ENCODE measurements at places on chromosomes 5 and 9.

GRCh38 chr9:16221366-16221765 is 649.1 kb downstream of the BNC2 start:
- DNase-seq = peak; percentile 18

DNA sequence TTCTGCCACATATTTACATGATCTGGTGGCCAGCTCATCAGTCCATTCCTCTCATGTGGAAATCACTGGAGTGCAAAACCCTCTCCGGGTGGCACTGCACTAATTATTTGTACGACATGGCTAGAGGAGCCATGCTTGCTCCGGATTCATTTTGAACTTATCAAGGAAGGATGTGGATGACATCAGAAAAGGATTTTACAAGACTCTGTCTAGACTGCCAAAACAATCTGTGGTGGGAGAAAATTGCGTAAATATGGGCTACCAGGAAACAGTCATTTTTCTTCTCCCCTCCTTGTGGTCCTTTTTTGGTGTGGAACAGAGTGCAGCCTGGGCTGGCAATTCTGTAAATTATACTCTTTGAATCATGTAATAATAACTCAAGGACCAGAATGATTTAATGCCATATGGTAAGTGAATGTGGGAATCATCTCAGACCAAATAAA is 123.4 kb upstream of the IFNE start:
- DNase-seq = no peak

DNA sequence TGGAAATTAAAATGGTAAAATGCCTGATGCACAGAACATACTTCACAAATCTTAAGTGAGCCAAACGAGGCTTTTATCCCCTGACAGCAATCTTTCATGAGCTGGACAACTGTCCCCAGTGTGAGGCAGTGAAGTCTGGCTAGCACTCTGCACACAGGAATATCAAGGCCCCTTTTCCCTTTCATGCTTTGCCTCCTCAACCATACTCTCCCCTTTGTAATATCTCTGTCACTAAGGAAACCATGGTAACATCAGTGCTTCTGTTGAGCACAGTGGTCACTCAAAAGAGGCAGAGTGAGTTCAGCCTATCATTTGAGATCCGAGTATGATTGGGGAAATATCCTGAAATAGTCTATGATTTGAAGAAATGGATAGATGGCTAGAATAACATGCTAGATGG is 318.3 kb downstream of the ENC1 start:
- peak; percentile 46 for DNase-seq

GRCh38 chr5:150243590-150243989 is 46.0 kb downstream of the CAMK2A start:
- DNase-seq = no peak

GRCh38 chr5:54860321-54860720 is 125.1 kb downstream of the ESM1 start:
- no peak for DNase-seq

DNA sequence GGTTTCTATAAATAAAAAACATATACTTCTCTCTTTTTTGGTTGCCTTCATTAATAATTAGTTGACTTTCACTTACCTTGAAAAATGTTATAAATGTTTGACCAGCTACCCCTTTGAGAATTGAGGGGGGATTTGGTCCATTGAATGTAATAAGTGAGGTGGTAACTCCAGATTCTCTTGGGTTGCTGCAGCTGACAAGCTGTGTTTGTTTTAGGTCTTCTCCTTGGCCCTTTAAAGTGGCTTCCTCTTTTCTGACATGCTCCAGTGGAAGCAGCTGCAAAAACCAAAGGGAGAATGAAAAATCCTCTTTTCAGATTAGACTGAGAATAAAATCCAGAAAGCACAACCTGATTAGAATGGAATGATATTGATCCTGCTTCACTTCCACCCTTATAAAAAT is 410.5 kb downstream of the TMEM38B start:
- no peak for DNase-seq

DNA sequence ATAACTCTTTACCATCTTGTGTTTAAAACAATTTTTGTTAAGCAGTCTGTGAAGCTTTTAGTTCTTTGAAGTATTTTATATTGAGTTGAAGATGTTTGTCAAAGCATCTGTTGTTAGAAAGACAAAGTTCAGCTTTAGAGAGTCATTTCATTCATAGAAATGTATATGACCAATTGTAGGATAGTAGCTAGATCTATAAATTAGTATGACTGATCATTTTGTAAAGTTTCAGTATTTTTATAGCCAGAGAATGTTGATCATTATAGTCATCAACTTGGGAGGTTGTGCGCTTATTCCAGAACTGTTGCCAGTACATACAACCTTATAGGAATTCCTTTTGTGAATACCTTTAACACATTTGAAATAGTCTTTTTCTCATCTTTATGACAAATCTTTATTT is 5.2 kb downstream of the NIPBL start:
- DNase-seq = no peak

DNA sequence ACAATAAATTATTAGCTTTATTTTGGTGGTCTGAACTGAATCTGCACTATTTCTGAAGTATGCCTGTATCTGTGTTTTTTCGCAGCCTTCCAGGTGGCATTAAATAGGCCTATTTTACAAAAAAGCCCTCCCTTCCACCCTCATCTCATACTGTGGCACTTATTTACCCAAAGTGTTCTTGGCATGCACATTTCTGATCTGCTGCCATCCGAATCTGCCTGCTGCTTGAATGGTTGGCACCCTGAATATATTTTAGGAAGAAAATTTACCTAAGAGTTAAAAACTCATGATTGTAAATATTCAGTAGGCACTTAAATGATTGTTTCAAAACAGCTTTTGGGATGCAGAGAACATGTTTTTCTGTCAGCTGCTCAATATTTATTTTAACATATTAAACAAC is 150.1 kb downstream of the SLC28A3 start:
- no peak for DNase-seq

DNA sequence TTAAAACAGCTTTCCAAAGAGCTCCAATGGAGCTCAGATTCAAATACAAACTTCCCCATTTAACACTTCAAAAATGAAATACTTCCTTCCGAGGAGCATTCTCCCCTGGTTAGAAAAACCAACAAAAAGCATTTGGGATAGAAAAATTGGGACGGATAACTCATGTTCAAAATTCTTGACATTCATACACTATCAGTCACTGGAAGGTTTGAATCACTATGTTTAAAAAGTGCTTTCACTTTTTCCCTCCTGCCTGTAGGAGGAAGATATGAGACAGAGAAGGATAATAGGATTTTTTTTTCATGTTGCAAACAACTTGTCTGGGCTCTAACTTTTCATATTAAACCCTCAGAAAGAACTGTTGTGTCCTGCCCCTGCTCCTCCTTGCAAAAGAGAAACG is 412.0 kb downstream of the ACTL7B start:
- DNase-seq = peak; percentile 23

- no peak for DNase-seq
Measured at GRCh38 chr5:59236448-59236847, 653.6 kb downstream of the RAB3C start.

- no peak for DNase-seq
Measured at GRCh38 chr5:42950116-42950455, 90.0 kb downstream of the ANXA2R start.

GRCh38 chr5:178282391-178282790 is 49.8 kb upstream of the PHYKPL start:
- DNase-seq = no peak

- peak; percentile 60 for DNase-seq
Measured at GRCh38 chr9:133609311-133610098, at the start of gene FAM163B. FAM163B (minus strand) TSS chr9:133609389; CDS start chr9:133580223, 29,166 bp downstream.

DNA sequence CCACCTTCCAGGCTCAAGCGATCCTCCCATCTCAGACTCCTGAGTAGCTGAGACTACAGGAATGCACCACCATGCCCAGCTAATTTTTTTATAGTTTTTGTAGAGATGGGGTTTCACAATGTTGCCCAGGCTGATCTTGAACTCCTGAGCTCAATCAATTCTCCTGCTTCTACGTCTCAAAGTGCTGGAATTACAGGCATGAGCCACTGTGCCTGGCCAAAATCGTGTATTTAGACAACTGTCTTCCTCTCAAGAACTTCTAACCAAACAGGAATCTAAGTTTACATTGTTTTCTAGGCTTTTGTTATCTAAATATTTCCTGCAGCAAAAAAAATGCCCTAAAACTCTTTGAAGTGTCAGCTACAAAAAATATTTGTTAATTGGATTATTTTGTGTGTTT is 78.8 kb downstream of the NLN start:
- DNase-seq = no peak

DNA sequence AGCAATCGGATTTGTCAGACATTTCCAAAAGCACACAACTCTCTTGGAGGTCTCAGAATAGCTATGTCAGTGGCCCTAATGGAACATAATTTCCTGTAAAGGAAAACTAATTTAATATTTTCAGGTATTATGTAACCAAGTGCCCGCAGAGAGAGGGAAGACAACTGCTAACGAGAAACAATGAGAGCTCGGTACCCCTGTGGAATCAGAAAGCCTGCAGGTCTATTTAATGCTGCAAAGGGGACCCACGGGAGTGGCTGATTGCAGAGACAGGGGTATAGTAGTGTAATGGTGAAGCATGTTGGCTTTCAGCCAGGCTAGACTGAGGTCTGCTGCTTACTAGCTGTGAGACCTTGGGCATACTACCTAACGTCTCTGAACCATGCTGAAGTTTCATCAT is 508.1 kb upstream of the BRINP1 start:
- DNase-seq = peak; percentile 85

GRCh38 chr9:111187376-111187775 is 142.6 kb downstream of the OR2K2 start:
- DNase-seq = no peak

DNA sequence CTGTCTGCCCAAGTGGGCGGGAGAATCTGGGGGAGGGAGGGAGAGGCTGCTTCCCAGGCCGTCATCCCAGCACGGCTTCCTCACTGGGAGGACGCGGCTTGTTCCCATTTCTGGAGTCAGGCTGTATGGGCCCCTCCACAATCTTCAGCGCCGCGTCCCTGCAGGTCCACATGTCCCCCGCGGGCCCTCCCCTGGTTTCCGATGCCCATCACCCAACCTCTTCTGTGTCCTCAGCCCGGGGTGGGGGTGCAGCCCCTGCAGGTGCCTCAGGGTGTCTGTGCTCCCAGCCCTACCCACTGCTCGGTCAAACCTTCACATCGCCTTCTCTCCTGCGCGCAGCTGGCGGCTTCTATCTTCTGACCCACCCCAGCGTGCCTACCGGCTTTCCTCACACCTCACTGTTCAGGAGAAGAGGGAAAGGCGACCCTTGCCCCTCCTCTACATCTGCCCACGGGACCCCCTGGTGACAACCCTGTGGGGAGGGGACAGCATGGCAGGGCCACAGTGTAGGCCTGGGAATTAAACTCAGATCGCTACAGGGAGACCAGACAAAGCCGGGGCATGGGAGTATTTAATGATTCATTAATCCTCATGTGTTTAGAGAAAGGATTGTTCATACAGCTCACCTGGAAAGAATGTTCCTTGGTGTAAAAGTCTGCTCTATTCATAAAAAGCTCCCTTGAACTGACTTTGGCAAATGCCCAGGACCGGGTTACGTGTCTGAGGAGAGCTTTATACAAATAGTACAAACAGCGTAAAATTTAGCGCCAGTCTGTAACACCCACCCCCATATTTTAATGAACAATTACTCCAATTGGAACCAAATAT is 145.1 kb downstream of the IRX1 start:
- no peak for DNase-seq

- DNase-seq = no peak
Measured at GRCh38 chr5:18749763-18750162, 1115.5 kb downstream of the TAF11L14 start.

DNA sequence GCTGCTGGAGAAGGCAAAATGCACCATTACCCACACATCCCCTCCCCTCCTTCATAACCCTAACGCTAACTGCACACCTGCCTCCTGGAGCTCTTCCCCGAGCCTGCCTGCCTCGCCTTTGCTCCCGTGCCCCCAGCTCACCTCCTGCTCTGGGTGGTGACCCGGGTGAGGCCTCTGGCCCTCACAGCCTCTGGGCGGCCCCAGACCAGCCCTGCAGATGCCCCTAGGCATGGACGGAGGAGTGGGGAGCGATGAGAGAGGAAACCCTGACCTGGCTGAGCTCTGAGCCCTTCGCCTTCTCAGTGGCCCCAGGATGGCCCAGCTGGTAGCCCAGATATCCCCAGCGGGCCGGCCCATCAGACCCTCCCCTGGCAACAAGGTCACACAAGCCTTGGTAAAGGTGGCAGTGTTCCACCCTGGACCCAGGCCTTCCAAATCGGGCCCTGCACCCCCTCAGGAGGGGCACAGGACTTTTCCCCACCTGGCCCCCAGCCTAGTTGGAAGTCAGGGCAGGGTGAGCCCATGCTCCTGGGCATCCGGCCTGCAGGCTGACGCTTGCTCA is 14.5 kb upstream of the CAMSAP1 start:
- no peak for DNase-seq

GRCh38 chr9:117795271-117795670 is 91.1 kb downstream of the TLR4 start:
- no peak for DNase-seq

DNA sequence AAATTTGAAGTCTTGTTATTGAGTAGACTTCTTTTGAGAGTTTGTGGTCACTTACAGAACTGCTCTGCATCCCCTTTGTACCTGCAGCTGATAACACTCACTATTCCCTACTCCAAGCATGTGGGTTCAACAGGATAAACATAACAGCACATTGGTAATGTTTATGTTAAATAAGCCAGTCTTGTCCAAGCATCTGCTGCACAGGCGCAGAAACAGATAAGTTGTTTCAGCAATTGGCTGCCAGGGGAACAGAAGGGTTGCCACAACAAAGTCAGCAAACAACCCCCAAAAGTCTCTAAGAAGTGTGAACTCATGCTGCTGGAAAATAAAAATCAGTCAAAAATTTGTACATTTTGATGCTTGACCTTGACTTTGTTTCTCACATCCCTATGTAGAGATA is 174.6 kb downstream of the GDNF start:
- DNase-seq = no peak

GRCh38 chr9:108434502-108434901 is 421.3 kb downstream of the ACTL7B start:
- no peak for DNase-seq

DNA sequence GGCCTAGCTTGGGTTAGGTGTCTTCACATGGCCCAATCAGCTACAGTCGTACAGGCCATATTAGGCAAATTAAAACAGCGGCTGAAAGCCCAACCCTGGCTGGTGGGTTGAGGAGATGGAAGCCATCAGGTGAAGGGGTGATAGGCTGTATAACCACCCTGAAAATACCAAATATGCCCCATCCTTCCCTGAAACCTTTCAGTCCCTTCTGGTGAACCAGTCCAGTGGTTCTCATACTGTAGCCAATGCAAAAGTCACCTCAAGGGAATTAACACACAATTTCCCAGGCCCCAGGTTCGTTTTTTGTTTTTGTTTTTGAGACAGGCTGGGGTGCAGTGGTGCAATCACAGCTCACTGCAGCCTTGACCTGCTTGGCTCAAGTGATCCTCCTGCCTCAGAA is 19.8 kb upstream of the KCNV2 start:
- DNase-seq = no peak

All from NCI-H69 (cell line).